ENCODE measurements at places on chromosomes 4 and X.

- no peak for DNase-seq
These were observed 211.8 kb upstream of the PSAPL1 start for GRCh38 chr4:7646384-7647061.

DNA sequence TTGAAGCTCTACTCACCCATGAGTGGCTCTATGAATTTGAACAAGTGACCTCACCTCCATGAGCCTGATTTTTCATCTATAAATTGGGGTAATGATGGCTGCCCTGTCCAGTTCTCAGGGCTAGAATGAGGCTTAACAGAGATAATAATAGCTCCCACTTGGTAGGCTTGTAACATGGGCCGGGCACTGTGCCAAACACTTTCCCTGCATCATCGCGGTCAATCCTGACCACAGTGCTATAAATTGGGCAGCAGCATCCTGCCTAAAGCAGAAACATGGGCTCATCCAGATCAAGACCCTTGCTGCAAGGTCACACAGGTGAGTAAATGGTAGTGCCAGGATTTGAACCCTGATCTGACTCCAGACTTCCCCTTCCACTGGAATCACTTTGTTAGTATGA lies 12.8 kb downstream of the APLN start:
- no peak for DNase-seq

DNA sequence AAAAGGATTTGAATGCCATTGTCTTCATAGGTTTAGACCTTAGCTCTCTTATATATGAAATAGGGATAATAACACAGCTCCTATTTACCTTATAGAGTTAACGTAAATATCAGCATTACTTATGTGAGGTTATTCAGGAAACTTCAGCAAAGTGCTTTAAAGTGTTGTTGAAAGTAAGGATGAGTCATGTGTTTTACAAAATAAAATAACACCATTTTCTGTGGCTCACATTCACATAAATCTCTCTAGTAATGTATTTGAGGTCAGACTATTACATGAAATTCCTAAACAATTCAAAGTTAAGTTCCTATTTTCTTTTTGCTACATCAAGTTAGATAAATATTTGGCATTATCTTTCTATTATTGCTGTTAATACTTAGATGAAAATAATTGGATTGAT lies 2.9 kb downstream of the GNRHR start:
- no peak for DNase-seq

GRCh38 chr4:143773998-143774895 lies 73.8 kb upstream of the FREM3 start:
- DNase-seq: no peak

GRCh38 chr4:61224573-61224972 lies 24.4 kb downstream of the ADGRL3 start:
- no peak for DNase-seq

GRCh38 chrX:87890437-87890836 lies 372.8 kb downstream of the KLHL4 start:
- DNase-seq: no peak

DNA sequence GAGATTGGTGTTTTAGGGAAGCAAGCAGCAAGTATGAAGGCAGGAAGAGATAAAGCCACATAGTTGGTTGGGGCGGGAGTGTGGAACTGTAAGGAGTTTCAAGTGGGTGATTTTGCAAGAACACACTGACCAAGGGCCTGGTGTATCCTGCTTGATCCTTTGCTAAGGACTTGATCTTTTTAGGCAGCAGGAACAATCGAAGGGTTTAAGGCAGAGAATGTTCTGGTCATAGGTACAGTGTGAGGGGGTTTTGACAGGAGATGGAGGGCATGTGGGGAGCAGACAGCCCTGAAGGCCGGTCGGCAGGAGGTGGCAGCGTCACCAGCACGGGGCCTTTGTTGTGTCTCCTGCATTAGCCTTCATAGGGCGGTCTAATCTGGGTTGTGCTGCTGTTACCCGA lies 54.7 kb downstream of the FAM193A start:
- no peak for DNase-seq

DNA sequence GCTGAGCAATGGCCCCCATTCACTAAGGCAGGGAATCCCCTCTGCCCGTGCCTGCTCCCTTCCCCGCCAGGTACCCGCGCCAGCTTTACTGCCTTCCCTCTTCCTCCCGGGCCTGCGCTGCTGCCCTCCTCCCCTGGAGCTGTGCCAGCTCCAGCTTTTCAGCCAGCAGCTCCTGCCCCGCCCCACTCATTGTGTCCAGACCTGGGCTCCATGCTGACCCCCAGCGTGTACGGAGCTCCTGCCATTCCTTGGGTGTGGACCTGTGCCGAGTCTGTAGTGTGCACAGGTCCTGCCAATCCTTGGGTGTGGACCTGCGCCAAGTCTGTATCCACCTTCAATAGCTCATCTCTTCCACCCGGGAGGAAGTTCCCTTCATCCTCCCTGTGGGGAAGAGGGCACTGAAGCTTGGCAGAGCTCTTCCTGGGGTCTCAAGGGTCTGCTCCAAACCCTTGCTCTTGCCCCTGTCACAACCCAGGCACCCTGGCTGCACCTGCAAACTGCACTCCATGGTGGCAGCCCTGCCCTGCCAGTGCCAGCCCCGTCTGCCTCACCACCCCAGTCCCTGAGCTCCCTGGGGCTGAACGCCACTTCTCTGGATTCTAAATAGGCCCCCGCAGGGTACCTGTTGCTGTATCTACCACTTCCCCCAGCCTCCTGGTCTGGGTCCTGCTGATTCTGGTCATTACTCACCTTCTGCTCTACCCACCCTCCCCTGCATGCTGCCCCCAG lies 63.9 kb downstream of the TRMT44 start:
- no peak for DNase-seq

DNA sequence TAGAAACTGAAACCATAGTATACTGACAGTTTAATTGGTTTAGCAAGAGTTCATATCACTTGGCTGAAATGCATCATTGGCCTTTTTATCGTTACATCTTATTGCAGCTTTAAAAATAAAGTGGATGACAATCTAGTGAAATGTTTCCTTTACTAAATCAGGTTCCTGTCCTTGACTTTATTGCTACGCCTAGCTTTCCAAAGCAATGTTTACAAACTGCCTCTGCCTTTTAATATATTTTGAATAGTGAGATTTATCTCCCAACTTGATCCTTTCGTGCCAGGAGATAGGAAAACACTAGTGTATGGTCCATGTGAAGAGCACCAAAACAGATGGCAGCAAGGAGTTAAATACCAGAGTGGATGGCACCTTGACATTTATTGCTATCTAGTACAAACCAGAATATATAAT lies 67.0 kb downstream of the GPC3 start:
- DNase-seq: no peak

GRCh38 chr4:142126890-142127497 lies 490.6 kb downstream of the IL15 start:
- DNase-seq: peak; percentile 73

DNA sequence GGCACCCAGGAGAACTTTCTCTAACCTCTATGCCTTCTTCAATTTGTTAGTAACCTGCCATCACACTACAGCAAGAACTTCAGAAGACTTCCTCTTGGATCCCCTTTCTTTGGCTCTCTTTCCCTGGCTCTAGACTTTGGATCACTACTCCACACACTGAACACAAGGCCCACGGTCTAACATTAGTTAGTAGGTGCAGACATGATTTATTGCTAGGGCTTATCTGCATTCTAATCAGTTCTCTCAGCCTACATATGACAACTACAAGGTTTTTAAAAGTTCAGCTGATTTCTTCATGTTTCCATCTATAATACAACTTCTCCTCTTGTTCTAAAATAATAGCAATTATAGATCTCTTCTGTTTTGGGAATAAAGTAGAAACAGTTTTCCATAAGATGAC lies 209.1 kb upstream of the ANXA10 start:
- no peak for DNase-seq

- no peak for DNase-seq
These were observed 38.9 kb downstream of the NOP14 start for GRCh38 chr4:2924286-2924685.

GRCh38 chrX:120456973-120457372 lies 12.1 kb downstream of the LAMP2 start:
- DNase-seq: no peak

DNA sequence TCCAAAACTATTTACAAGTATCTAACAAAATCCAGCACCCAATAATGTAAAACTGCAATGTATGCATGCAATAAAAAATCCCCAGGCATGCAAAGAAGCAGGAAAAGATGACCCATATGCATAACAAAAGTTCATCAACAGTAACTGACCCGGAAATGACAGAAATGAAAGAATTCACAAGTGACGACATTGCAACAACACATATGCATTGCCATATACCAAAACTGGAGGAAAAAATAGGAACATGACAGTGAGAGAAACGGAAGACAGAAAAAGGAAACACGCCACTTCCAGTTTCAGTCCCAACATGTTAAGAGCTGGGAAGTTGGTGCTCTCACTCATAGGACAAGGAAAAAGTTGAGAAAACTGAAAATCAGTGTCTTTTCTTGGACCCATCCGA lies 154.6 kb downstream of the EVC2 start:
- no peak for DNase-seq

- DNase-seq: no peak
These were observed 306.1 kb downstream of the BCOR start for GRCh38 chrX:39791691-39792090.

DNA sequence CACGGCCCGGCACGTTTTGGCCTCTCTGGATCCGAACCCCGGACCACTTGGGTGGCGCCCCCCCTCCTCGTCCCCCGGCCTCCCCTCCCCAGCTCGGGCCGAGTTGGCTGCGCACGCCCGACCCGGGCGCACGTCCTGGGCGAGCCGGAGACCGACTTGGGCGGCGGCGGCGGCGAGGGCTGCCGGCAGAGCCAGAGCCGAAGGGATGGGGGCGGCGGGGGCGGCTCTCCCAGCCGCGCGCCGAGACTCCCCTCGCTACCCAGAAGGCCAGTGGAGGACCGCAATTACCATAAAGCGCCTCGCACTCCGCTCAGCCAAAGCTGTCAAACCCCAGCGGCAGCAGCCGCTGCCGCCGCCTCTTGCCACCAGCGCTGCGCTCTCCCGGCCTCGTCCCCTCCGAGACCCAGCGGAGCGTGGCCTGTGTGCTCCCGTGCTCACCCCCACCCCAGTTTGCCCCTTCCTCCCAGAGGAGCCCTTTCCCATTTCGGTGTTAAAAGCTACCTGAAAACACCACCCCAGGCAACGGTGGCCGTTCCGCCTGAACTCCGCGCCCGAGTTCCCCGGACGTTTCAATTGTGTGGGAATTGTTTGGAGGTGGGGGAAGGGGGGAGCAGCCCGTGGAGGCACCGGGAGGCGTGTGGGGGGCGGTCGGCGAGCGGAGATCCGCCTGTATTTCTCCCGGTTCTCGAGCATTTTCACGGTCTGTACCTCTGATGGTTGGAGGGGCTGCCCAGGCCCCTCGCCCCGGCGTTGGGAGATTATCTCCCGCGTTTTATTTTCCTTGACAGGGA lies 701 bp upstream of the BCOR start:
- peak; percentile 70 for DNase-seq

DNA sequence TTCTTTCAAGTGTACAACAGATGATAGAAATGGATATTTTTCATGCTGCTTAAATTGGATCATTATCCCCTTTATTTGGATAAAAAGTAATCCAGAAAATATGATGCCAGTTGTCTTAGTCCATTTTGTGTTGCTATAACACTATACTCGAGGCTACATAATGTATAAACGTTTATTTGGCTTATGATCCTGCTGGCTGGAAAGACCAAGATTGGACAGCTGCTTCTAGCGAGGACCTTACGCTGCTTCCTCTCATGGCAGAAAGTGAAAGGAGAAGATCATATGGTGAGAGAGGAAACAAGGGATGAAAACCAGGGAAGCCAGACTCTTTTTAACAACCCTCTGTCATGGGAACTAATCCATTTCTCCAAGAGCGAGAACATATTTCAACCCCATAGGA lies 102.7 kb downstream of the TRAM1L1 start:
- DNase-seq: no peak

GRCh38 chr4:98502624-98503023 lies 155.8 kb downstream of the TSPAN5 start:
- no peak for DNase-seq

DNA sequence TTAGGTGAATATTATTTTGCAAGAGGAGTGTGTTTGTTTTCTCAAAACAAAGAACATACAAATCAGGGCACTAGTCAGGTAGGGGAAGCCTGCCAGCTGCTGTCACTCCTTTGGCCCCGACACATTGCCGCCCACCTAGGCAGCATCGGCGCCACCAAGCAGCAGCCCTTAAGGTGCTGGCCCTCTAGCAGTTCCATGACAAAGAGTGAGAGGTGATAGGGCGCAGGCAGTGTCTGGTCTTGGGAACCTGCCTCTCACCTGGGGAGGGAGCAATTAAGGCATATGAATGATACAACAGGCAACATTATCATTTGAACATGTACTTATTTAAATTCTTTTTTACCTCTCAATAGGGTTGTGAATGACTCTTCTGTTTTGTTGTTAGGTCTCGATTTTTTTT lies 135.1 kb downstream of the PLS3 start:
- DNase-seq: no peak

DNA sequence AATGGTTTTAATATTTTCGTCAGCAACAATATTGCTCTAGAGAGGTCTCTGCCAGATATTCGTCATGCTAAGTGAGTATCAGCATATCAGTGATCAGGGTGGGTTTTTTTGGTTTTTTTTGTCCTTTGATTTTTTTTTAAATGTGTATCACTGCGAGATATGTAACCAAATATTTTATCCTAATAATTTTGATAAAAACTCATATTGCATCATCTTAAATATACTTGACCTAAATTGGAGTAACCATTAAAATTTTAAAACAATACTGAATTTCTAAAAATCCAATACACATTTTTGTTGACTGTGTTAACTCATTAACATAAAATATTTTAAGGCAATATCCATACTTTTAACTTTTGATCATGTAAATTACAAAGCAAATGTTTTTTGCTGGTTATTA lies 498.5 kb downstream of the GALNTL6 start:
- no peak for DNase-seq

DNA sequence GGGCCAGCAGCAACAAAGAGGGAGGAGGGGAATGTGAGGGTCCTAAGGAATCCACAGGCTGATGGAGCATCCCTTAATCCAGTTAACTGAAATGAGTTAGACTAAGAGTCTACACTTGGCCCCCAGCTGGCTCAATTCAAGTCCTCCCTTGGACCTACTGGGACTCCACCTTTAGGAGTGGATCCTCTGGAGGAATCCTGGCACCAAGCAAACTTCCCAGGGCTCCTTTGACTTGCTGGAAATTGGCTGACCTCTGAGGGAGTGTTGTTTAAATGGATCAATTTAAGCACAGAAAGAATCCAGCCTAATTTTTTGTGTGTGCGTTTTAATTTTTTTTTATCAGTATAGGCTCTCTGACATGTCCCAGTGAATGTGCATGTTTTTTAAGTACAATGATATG lies 114.7 kb downstream of the SHROOM3 start:
- no peak for DNase-seq

- DNase-seq: no peak
These were observed 41.4 kb upstream of the CTSO start for GRCh38 chr4:155995069-155995468.
